NCI-H1436 treated with DMSO at 0.1 percent for 48 hours (cell line): ENCODE measurements at places on chromosomes 4 and X.
A peak's percentile ranks its signal among the peaks of the same experiment; 100 is the strongest.

DNA sequence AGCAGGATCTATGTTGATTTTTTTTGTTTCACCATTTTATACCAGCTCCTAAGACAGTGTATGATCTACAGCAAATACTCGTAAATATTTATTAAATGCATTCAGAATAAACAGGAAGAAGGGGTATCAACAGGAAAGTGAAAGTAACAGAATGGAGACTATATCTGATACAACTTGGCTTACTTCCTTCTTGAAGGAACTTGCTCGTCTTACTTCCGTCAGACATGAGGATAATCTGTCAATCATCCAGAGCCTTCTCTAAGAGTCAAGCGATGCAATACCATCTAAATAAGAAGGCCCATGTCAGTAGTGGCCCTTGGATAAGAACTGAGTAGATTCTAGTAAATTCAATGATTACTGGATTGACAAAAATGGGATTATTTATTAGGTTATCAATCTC is 84.2 kb downstream of the CAMK2D start:
- no peak for DNase-seq

DNA sequence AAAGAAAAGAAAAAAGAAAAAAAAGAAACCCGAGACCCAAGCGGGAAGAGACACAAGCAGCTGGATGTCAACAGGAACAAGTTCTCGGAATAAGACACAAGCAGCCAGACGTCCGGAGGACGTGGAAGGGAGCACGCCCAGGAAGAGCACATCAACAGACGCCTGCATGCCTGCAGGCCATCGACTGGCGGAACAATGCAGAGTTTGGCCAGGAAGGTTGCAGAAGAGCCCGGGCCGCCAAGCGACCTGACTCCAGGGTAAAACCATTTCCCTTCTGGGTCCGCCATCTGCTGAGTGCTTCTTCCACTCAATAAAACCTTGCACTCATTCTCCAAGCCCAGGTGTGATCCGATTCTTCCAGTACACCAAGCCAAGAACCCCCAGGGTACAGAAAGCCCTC is 95.6 kb upstream of the PRR32 start:
- no peak for DNase-seq

DNA sequence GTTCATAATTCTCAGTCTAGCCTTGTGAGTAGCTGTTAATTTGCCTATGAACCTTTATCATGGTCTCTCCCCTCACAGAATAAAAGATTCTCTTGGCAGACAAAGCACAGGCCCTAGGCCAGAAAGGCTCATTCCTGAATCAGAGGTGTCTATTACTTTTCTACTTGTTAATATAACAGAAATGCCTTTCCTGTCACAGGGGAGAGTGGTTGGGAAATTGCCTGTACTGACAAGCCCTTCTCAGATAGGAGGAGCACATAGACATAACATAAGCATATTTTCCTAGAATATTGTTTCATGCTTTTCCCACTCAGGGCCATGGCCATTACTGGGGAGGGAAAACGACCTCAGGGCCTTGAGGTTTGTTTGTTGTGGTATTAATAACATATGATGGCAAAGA is 308.3 kb downstream of the BMPR1B start:
- DNase-seq: no peak

- no peak for DNase-seq
Observed at GRCh38 chr4:98741952-98742351, 83.5 kb upstream of the TSPAN5 start.

GRCh38 chr4:187782286-187782824 is 213.2 kb upstream of the ZFP42 start:
- no peak for DNase-seq

- no peak for DNase-seq
Observed at GRCh38 chr4:40310225-40310624, 24.9 kb upstream of the CHRNA9 start.

DNA sequence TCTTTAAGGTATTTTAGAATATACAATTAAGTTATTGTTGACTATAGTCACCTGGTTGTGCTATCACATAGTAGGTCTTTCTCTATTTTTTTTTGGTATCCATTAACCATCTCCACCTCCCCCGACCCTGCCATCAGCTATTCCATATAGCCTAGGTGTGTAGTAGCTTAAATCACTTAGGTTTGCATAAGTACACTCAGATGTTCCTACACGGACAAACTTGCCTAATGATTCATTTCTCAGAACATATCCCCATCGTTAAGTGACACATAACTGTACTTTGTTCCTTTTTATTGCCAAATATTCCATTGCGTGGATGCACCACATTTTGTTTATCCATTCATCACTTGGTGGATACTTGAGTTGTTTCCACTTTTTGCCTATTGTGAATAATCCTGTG is 67.9 kb downstream of the SLAIN2 start:
- no peak for DNase-seq

GRCh38 chrX:7680181-7680580 is 162.8 kb upstream of the VCX start:
- no peak for DNase-seq

DNA sequence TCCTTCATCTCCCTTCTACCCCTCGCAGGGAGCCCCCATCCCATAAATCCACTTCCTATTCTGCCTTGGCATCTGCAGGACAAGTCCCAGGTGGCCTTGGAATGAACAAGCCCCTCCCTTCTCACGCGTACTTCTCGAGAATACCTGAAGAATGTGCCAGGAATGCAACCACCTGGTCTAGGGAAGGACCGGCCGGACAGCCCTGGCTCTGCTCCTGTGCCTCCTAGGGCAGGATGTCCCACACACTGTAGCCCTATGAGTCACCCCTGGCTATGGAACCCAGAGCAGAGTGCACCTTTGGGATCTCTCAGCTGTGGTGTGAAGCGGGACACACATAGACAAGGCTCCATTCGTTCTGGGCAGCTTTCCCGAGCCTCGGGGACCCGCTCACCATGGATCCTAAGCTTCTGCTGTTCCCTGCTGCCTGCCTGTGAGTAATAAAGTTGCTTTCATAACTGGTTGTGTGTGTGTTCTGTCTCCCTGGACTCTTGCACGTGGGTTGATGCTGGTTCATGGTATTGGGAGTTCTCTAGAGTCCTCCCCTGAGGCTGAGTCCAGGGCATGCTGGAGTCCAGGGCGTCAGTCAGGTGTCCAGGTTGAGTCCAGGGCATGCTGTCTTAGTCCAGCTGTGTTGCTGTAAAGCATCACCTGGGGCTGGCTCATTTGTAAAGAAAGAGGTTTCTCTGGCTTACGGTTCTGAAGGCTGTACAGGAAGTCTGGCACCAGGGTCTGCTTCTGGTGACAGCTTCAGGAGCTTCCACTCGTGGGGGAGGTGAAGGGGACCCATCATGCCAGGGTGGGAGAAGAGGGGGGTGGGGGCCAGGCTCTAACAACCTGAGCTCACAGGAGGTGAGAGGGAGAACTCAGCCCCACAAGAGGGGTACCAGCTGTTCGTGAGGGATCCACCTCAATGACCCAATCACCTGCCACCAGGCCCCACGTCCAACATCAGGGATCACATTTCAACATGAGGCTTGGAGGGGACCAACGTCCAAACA is 7.4 kb upstream of the PDE6B start:
- no peak for DNase-seq

GRCh38 chr4:71554025-71554424 is 215.2 kb downstream of the SLC4A4 start:
- DNase-seq: no peak

- DNase-seq: no peak
Observed at GRCh38 chr4:161404346-161405110, 759.3 kb downstream of the FSTL5 start.

GRCh38 chr4:5280828-5281227 is 229.5 kb downstream of the STK32B start:
- DNase-seq: no peak

GRCh38 chrX:47862680-47863079 is 26.0 kb downstream of the ZNF81 start:
- DNase-seq: no peak

GRCh38 chrX:112611776-112612175 is 68.0 kb downstream of the LHFPL1 start:
- DNase-seq: no peak

GRCh38 chr4:81826335-81826734 is 354.6 kb upstream of the RASGEF1B start:
- DNase-seq: no peak

DNA sequence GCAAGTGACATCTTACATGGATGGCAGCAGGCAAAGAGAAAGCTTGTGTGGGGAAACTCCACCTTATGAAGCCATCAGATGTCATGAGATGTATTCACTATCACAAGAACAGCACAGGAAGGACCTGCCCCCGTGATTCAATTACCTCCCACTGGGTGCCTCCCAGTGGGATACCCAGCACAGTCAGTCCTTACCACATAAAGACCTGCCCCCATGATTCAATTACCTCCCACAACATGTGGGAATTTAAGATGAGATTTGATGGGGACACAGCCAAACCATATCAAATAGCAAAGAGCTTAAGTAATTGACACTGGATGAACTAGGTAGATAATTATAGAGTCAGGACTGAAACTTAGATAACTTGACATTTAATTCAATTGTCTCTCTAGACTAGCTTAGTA is 85.6 kb downstream of the SLIT2 start:
- no peak for DNase-seq

GRCh38 chr4:149676076-149676475 is 139.6 kb downstream of the IQCM start:
- DNase-seq: no peak

GRCh38 chr4:732911-733630 is 27.4 kb downstream of the PCGF3 start:
- DNase-seq: no peak

GRCh38 chr4:38013461-38014366 is 53.5 kb downstream of the PTTG2 start:
- no peak for DNase-seq

DNA sequence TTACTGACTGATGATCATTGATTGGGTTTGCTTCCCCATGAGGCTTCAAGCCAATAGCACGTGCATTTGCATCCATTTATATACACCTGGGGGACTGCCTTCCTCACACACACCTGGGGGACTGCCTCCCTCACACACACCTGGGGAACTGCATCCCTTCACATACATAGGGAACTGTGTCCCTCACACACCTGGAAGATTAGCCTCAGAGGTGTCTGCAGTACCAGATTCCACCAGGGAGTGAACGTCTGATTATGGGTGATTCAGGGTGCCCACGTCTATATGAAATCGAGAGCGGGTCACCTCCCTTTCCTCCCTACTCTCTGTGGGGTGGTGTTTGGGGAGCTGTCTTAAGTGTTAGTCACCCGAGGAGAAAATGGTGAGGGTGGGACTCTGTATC is 16.9 kb downstream of the CD99 start:
- DNase-seq: no peak

DNA sequence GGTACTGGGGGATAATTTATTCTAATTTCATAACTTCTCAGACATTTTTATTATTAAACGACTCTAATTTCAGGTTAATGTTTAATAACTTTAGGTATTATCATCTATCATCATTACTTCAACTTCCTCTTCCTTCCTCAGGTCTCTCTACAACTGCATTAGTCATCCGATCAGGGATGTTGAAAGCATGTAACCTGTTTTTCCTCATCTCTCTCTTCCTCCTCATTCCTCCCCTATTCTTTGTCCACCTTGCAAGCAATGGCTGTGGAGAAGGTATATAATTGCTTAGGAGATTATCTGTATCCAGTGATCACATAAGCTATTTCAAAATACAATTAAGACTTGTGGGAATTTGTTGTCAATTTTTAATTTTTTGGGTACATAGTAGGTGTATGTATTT is 632.6 kb upstream of the DIAPH2 start:
- no peak for DNase-seq

DNA sequence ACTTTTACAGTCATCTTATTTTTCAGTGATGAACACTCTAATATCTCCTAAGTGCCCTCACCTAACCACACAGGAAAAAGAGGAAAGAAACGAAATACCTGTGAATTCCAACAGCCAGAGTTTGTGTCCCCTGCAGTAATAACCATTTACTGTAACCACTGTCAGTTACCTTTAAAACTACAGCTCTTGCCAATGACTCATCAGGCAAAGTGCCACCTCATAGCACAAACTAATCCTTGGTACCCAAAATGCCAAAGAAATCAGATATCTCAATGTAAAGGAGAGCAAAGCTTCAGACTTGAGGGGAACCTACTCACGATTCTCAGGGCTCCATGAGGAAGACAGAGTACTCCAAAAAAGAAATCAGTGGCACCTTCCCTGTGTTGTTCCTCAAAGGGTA is 146.5 kb downstream of the NDST3 start:
- no peak for DNase-seq

DNA sequence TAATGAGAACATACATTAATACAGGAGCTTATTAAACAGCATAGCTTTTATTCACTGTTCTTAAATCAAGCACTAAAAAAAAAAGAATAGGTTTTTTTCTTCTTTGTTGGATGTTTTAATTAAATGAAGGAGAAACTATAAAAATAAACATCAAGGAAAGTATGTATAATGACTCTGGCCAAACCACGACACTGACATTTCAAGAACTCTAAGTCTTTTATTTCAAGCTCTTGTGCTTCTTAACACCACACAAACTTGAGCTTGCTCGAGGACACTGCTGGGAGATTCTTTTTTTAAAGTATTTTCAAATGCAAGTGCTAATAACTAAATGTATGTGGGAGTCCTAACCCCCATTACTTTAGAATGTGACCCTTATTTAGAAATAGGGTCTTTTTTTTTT is 204.9 kb upstream of the PPARGC1A start:
- DNase-seq: no peak

- DNase-seq: peak; percentile 6
Observed at GRCh38 chr4:168923526-168924194, 86.4 kb downstream of the CBR4 start.

- DNase-seq: no peak
Observed at GRCh38 chr4:74751856-74752255, 42.5 kb downstream of the BTC start.

DNA sequence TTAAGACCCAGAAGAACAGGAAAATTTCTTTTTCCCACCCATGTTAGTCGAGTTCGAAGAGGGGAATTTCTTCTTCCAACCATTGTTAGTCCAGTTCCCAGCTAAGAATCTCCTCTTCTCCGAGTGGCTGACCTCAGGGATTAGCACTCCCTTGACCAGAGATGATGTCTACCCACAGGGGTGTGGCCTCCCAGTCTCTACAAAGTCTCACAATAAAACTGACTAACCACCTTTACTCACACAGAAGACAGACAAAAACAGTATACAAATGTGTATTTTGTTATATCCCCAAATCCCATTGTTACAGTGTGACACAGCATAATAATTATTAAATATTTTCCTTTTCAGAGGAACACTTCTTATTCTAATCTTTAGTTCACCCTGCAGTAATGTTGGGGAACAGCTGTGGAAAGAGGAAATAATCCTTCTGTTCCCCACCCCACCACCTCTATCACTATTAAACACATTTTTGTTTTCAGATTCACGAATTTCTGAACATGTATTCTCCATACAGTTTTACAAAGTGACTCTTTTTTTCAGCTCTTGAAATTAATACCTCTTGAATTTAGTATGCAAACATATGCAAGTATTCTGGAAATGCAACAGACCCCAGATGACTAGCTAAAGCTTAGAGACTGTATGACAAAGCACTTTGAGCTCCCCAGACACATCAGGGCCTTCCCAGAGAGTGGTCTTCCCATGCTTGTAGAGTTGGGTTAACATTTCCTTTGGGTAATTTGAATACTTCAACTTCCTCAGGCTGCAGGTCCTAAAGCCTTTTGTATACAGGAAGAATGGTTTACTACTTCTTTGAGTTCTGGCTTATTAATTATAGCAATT is 62.5 kb upstream of the NFKB1 start:
- no peak for DNase-seq
